Aorta (tissue), 5 donors: ENCODE measurements at places on chromosomes 11 and 22. TPM values are rescaled to one million over a fixed set of nuclear protein-coding genes. Genes with fewer than 3 reads are reported as not detected.

GRCh38 chr22:20829491-20830134, 29.0 kb downstream of the PI4KA start:
- DNase-seq: no peak

Gene PPFIBP2
- total RNA-seq: 35.6 TPM

DNA sequence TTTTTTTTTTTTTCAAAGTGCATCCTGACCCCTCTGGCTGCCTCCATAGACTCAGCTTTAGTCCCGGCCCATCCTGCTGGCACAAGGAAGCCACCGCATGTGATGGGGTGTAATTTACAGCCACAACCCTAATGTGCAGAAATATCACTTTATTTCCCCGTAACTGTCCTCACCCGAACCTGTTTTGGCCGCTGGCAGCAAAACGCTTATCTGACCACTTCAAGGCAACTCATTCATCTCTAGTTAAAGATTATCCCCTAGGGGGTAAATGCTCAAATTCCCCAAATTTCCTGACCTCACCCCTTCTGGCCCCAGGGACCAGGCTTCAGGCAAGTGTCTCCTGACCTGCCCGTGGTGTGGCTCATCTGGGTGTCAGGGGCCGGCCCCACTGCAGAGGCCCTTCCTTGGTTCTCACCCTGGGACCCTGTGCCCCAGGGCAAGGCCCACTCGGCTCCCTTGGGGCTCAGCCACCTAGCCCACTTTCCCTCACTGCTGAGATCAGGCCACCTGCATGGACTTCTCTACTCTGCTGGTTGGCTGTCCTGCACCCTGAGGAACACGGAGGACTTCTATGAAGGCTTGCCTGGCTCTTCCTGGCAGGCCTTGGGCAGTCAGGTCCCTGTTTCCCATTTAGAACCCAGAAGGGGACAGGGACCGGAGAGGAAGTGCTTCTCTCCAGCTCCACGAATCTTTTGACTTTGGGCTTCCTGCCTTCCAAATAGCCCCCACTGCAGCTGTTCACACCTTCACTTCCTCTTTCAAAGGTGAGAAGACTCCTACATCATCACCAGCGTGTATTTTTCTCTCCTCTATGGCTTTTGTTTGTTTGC, 53.3 kb downstream of the WNT11 start:
- DNase-seq: no peak

DNA sequence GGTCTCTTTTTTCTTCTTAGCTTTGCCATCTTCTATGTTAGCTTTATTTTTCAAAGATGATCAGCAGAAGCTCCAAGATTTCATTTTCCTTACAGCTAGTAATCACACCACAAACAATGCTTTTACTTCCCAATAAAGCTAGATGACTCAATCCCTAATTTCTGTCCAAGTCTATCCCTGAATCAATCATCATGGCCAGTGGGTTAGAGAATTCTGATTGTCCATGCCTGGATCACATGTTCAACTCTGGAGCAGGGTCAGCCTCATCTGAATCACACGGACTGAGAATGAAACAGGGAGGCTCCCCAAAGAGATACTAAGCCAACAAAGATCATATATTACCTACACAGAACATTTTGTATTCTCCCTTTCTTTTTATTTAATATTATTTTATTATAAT, 79.6 kb downstream of the BBOX1 start:
- no peak for DNase-seq

Gene OR6A2
- total RNA-seq: 0.26 TPM

DNA sequence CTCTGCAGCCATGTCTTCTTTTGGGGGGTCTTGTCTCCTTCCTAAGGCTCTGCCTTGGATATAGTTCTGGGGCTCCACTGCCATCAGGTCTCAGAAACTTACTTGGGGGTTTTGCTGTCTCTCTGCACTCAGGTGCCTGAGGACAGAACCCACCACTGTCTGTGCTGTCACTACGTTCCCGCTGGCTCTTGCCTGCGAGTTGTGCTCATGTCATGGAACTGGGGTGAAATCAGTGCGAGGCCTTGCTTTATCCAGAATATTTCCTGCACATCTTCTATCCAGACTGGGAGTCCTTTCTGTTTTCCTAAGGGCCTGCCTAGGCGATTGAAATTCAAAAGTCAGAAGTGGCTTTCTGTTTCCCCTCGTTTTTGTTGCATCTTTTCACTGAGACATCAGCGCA, 6.6 kb upstream of the USP2 start:
- DNase-seq: no peak
